ENCODE measurements at places on chromosomes 3 and 15.

DNA sequence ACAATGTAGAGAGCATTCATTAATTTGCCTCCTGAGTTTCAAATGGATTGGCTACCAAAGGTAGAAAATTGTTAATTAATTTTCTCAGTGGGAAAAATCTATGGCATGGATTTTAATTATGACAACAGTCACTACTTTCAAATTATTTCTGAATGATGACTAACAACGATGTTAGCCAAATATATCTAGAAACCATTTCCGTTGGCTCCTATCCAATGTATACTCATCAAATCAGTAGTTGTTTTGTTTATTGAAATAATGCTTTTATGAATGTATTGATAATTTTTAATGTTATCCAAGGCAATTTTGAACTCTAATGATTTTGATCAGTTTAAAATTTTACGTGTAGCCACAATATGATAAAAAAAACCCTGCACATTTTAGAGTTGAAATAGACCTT is 333.4 kb downstream of the NAALADL2 start:
- no peak for DNase-seq

DNA sequence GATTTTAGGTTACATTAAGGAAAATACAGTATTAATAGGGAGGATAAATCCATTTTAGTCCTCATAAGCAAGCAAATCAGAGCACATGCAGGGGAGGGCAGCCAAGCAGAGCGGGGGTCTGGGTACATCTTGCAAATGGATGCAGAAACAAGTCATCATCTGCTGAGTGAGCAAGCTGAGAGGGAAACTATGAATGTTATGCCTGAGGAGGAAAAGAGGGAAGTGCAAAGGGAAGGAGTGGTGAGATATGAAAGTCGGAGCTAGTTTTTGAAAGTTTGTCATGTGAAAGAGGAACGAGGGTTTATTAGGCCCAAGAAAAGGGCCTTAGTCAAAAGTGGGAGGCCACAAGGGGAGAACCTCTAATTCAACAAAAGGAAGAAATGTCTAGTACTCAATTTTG is 15.4 kb downstream of the PTX3 start:
- no peak for DNase-seq

DNA sequence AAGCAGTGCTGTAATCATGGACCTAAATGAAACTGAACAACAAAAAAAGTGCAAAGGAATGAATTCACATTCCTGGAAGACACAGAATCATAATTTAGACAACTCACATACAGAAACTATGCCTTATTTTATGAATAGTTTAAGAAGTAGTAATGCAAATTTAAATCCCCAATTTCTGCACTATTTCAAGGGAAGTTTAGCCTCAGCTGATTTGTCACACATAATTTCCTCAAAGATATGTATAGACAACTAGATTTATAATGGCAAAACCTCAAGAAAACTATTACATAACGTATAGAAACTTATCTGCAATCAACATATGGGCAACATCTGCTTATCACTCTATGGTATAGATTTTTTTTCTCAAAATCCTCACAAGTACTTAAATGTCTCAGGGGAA is 7.8 kb upstream of the PTX3 start:
- no peak for DNase-seq

DNA sequence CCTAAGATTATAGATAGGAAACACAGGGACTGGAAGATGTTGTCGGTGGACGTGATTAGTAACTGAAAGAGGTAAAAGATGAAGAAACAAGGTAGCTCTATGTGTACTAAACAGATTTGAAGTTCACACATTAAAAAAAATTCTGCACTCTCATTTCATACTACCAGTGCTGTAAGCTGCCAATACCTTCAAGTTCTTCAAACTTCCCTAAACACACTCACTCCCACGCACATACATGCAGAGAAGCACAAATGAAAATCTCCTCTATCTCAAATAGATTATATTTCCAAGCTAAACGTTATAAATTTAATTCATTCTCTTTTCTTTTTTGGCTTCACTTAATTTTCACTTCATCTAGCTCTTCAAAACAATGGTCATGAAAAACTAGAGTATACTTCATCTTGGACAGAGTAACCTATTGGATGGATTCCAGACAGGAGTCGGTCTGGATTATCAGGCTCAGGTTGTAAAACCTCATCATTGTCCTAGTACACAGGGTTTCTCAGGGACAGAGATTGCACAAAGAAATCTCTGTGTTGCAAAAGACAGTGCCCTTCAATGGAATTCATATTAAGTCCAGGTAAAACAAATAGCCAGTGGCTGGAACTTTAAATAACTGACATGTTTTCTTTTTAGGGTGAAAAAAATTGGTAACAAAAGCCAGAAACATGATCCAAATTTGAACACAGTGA is 408.1 kb upstream of the ZNF385D start:
- DNase-seq, result no peak

- no peak for DNase-seq
Measured at GRCh38 chr3:133135306-133135705, 97.1 kb downstream of the TMEM108 start.

- no peak for DNase-seq
Measured at GRCh38 chr3:10162185-10162584, 2.5 kb upstream of the IRAK2 start.
